ENCODE measurements at places on chromosomes 3 and 15.

GRCh38 chr15:43541785-43542184 is 24.4 kb downstream of the MAP1A start:
- DNase-seq = no peak

- no peak for DNase-seq
Observed at GRCh38 chr3:154656486-154656885, 226.5 kb upstream of the GPR149 start.

DNA sequence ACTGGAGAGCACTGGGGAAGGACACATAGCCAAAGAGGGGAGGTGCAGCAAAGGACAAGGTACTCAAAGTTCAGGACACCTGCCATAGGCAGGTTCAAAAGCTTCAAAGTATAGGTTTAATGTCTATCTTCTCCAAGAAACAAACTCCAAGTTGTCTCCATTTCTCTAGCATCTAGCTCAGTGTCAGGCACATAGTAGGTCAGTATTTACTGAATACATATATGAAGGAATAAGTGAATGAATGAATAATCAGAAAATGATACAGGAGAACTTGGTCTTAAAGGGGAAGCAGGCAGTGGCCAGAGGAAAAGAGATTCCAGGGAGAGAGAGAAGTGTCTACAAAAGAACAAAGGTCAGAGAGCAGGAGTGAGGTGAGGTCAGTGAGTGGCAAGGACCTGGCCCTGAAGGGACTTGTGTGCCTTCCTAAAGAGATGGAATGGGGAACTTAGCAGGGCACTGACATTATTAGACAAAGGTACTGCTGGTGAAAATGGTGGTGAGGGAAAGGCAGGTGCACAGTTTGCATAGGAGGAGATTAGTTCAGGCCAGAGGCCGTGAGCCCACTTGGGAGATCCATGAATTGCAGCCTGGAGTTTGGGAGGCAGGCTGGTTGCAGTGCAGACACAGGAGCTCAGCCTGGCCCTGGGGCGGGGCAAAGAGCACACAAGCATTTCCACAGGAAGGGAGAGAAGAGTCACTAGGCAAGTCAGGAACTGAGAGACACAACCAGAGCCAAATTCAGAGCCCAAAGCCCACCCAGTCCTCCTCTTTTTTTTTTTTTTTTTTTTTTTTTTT is 21.4 kb downstream of the TBC1D2B start:
- no peak for DNase-seq

DNA sequence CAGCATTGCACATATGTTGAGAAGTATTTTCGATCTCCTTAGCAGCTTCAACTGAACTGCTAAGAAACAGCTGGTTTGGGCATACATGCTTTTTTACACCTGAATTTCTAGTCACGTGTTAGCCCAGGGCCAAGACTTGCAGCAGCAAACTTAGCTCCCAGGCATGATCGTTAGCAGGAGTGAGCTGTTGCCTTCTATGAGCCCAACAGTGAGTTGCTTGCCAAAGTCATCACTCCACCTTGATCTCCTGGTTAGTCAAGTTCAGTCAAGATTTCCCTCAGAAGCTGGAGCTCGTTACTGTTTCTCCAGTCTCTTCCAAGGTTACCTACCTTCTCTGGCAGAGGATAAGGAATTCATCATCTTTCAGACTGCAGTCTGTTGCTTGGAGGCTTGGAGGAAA is 100.4 kb upstream of the SEMA6D start:
- no peak for DNase-seq

DNA sequence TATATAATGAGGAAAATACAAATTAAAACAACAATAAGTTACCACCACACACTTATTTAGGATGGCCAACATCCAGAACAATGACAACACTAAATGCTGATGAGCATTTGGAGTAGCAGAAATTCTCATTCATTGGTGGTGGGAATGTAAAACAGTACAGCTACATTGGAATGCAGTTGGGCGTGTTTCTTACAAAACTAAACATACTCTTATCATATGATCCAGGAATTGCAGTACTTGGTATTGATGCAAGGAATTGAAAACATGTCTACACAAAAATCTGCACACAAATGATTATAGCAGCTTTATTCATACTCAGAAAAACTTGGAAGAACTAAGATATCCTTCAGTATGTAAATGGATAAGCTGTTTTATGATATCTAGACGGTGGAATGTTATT is 594.2 kb downstream of the ZBBX start:
- DNase-seq = no peak

GRCh38 chr3:45605534-45605933 is 11.0 kb downstream of the LIMD1 start:
- DNase-seq = no peak

GRCh38 chr3:125257536-125257935 is 45.0 kb upstream of the SLC12A8 start:
- DNase-seq = no peak

GRCh38 chr15:78133801-78134200 is 2.6 kb upstream of the CIB2 start:
- no peak for DNase-seq

DNA sequence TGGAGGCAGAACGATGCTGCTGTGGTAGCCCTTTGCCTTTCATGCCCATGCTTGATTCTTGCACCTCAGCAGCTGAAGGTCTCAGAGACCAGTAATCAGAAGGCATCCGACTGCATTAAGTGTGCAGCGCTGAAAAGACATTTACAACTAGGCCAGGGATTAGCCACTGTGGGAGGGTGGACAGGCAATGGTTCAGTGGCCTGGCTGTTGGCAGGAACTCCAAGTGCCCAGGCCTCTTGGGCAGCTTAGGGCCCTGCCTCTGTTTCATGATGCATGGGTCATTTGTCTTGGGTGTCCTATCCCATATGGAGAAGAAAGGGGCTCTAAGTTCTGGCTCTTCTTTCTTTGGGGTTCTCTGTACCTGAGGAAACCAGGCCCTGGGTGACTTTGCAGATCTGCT is 11.4 kb downstream of the TMED3 start:
- DNase-seq = no peak

- DNase-seq = no peak
Observed at GRCh38 chr15:82158811-82159210, 103.7 kb downstream of the EFL1 start.

GRCh38 chr3:41175365-41175764 is 23.9 kb upstream of the CTNNB1 start:
- no peak for DNase-seq

- DNase-seq = no peak
Observed at GRCh38 chr3:122186372-122186771, 2.9 kb downstream of the CASR start.

DNA sequence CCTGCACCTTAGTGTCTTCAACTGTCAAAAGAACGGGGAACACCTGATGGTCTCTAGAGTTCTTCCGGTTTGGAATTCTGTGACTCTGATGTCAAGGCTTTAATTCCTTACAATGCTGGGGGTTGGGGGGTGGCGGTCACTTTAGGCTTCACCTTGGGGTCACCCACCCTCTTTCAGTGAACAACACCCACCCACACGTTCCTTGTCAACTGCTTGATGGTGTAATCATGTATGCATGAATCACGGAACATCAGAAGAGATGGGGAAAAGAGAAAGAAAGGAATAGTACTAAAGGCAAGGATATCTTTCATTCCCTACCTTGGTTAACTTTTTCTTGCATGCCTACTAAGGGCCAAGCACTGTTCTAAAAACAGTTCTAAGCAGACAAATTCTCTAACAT is 7.3 kb upstream of the UBE2E1 start:
- no peak for DNase-seq

- no peak for DNase-seq
Observed at GRCh38 chr3:27326629-27327545, 42.3 kb downstream of the NEK10 start.

GRCh38 chr3:6862041-6862879 is 1.3 kb downstream of the GRM7 start:
- DNase-seq = no peak

DNA sequence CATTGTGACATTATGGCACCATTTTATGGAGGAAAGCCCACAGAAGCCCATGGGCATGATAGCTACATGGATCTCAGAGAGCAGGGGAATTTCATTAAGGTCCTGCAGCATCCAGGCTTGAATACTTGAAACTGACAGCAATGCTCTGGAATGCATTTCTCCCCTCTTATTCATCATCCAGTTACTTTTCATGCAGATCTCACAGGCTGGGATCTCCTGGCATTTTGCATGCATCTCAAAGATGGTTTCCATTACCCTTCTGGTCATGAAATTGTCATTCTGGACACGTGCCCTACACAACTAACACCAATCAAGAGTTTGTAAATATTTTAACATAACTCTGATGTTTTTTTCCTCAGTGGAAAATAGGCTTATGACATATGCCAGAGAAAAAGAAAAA is 32.4 kb downstream of the VGLL3 start:
- no peak for DNase-seq

DNA sequence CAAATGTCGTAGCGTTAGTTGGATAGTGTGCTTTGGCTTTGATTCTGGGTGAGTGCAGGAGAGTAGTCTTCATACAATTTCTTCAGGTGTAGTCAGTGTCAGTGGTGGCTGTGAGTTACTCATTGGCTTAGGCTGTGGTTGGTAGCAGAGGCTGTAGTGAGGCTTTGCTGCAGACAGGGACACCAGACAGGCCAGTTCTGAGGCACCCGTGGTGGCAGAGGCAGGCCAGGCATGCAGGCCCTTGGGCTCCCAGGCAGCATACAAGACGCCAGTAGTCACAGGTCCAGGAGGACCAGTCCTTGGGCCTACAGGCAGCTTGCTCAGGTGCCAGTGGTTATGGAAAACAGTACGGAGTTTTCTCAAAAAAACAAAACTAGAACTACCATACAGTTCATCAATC is 61.3 kb downstream of the DMXL2 start:
- DNase-seq = no peak

- DNase-seq = no peak
Observed at GRCh38 chr3:134798681-134799311, 3.7 kb downstream of the EPHB1 start.

DNA sequence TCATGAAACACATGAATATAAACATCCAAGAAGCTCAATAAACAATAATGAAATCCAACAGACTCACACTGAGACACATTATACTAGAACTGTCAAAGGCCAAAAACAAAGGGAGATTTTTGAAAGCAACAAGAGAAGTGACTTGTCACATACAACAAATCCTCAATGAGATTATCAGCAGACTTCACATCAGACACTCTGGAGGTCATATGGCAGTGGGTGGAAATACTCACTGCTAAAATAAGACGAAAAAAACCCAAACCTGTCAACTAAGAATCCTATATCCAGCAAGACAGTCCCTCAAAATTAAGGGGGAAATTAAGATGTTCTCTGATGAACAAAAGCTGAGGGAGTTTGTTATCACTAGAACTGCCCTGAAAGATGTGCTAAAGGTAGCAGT is 125.4 kb upstream of the MELTF start:
- no peak for DNase-seq

- no peak for DNase-seq
Observed at GRCh38 chr3:81048058-81048665, 713.3 kb downstream of the GBE1 start.

GRCh38 chr3:36842275-36842674 is 77.9 kb upstream of the DCLK3 start:
- no peak for DNase-seq

All from activated T-helper 1 cell treated with anti-CD3 and anti-CD28 coated beads, Interleukin-2, amount 50 U/mL, for 16 hours (primary cell).